ENCODE measurements at places on chromosomes 11 and 22. TPM values are rescaled to one million over a fixed set of nuclear protein-coding genes. Genes with fewer than 3 reads are reported as not detected.

Gene PKDREJ
- total RNA-seq = not detected

Gene CHID1
- total RNA-seq = 28.8 TPM

Gene IFITM1
- 363 TPM for total RNA-seq

Gene CEND1
- not detected for total RNA-seq

Gene SESN3
- 48.7 TPM for total RNA-seq

Gene TEF
- 4.8 TPM for total RNA-seq

Gene GSTP1
- 67.8 TPM for total RNA-seq

Gene MYOD1
- total RNA-seq = not detected

Gene FZD4
- 0.02 TPM for total RNA-seq

Gene C11orf86
- total RNA-seq = not detected

Gene TOM1
- 166 TPM for total RNA-seq

DNA sequence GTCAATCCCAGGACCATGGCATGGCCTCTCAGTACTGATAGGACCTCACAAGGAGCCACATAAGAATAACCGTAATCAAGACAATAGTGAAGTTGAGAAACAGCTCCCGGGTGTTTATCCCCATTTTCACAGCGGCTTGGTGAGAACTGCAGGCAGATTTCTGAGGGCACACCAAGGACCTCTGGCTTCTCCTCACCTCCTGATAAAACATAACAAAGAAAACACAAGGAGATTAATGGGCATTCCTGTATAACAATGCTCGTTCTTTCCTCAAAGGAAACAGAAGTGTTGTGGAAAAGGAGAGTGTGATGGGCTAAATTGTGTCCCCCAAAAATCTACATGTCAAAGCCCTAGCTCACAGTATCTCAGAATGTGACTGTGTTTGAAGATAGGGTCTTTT lies 4.0 kb downstream of the SLN start:
- DNase-seq = no peak

DNA sequence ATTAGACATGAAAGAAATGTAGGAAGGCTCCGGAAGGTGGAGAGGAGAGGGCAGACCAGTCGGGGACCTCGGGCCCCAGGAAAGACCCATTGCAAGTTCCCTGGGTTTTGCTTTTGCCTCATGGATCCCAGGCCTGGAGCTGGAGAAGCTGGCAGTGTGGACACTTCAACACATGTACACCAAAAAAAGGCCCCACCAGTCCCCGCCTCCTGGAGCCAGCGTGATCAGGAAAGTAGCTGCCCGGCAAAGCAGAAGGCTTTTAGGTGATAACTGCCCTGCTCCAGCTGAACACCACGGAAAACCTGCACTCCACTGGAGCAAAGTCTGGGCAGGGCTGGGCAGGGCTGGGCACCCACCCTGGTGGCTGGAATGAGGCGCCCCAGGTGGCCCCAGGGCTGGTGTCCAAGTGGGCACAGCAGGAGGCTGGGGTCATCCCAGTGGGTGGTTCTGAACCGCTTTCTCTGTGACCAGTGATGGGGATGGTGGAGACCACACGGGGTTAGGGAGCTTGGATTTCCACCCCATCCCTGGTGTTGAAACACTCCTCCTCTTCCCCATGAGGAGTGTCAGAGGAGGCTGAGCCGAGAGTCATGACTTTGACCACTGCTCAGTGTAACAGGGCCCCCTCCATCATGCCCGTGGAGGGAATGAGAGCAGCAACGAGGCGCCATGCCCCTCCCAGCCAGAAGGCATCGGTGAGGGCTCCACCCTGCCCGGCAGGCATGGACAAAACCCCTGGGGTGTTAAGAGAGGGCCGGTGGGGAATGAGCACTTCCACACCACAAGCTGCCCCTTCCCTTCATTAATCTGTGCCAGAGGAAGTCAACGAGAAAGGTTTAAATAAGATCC lies 16.9 kb upstream of the MUC5AC start:
- DNase-seq = no peak

DNA sequence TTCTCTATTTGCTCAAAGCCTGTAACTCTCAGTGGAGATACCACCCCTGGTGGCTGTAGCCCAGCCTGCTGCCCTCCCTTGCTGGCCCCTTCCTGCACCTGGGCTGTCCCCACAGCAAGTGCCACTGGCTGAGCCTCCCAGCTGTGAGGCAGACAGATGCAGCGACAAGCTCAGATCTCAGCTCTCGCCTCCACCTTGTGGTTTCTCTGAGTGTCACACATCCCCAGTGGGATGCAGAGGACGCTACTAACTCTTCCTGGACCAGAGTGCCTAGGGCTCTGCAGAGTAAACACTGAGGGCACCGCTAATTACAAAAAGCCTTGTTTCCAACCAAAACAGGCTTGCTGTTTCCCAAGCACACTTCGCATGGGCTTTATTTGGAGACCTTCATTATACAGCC lies 8.9 kb downstream of the YPEL1 start:
- no peak for DNase-seq

DNA sequence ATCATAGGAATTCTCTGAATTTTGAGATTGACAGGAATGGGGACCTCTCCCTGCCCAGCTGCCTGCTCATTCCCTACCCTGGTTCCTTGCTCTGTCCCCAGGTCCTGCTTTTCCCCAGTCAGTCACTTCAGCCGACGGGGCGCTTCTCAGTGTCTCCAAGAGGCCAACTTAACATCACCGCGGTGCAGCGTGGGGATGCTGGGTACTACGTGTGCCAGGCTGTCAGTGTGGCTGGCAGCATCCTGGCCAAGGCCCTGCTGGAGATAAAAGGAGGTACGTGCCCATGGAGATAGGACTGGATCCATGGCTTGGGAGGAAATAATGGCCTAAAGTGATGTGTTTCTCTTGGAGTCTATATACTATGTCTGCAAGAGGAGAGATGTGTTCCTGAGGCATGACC lies 7.0 kb downstream of the ROBO3 start:
- no peak for DNase-seq

DNA sequence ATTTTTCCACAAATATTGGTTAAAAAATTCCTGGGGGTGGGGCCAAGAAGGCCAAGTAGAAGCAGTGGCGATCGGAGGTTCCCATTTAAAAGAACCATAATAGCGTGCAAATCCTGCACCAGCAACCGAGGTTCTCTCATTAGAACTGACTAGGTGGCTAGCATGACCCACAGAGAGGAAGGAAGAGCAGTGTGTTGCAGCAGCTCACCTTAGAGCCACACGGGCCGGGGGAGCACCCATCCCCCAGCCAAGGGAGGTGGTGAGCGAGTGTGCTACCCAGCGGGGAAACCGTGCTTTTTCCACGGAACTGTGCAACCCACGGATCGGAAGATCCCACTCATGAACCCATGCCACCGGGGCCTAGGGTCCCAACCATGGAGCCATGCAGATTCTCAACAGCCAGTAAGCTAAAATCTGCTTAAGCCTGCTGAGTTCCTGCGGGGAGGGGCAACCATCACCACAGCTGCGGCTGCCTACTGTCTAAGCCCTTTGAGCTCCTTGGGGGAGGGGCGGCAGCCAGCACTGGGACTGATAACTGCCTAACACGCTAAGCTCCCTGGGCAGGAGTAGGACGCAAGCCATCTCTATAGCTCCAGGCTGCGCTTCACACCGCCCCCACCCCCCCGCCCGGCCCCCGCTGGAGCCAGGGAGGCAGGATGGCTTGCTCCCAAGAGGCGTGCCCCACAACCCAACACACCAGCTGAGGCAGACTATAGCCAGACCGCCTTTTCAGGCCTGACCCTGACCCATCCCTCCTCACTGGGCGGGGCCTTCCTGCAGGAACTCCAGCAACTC lies 21.0 kb upstream of the HTATIP2 start:
- DNase-seq = no peak

DNA sequence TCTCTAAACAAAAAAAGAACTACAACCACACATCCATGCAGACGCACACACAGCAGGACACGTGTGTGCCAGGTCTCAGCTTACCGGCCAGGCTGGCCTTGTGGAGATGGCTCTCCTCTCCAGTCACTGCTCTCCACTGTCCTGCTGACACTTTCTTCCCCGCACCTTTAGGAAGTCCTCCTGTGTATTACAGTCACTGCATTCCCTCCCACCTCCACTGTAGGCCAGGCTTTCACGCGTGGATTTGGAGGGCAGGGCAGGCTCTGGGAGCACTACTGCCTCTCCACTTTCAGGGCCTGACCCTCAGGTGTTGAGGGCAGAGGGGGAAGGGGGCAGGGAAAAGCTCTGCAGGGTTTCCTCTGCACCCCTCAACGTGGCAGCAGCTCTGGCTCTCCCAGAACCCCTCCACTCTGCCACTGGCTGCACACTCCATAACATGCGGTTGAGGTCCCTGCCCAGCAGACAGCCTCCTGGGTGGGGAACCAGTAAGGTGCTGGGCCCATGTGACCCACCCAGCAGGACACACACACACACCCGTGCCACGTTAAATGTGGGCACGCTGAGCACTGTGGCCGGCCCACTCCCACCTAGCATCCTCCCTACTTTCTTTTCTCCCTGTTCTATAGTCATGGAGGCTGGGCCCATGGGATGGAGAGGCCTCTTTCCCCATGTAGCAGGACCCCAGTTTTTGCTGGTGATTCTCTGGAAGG lies 107.0 kb upstream of the PITPNB start:
- DNase-seq = no peak

- no peak for DNase-seq
Observed at GRCh38 chr11:83681031-83681781, 395.0 kb upstream of the CCDC90B start.

DNA sequence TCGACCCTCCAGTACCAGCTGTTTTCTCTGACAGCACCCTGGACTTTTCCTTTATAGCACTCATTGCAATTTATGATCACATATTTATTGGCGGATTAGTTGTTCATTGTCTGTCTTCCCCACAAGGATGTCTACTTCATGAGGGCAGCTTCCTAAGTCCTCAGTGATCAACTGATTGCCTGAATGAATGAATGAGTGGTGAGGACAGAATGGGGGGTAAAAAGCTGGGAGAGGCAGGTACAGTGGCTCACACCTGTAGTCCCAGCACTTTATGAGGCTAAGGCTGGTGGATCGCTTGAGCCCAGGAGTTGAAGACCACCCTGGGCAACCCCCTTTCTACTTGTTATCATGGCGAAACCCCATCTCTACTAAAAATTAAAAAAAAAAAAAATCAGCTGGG lies 11.1 kb upstream of the SOX10 start:
- DNase-seq = no peak

- DNase-seq = no peak
Observed at GRCh38 chr11:28900427-28900826, 792.2 kb downstream of the METTL15 start.

GRCh38 chr22:50015451-50016307 lies 3.1 kb upstream of the IL17REL start:
- DNase-seq = no peak

DNA sequence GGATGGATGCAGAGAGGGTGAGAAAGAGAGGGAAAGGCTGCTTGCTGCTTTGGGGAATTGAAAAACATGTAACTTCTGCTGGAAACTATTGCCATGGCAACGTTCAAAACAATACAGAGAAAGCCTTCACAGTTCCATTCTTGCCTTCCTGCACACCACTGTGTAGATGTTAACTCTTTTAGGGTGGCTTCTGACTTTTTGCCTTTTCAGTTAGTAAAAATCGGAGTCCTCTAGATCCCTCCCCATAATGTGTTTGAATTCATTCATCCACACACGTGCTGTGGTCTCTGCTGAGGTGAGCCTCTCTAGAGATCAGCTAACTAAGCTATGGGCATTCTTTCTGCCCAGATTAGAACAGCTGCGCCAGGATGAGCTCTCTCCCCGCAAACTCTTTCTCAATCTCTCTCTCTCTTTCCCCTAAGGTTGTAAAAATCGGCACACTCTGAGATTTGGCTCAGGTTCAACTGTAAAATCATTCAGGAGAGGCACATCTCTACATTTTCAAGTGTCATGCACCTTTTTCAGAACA lies 1178.3 kb downstream of the LRRC4C start:
- no peak for DNase-seq

GRCh38 chr11:96483374-96483955 lies 93.7 kb downstream of the JRKL start:
- no peak for DNase-seq

DNA sequence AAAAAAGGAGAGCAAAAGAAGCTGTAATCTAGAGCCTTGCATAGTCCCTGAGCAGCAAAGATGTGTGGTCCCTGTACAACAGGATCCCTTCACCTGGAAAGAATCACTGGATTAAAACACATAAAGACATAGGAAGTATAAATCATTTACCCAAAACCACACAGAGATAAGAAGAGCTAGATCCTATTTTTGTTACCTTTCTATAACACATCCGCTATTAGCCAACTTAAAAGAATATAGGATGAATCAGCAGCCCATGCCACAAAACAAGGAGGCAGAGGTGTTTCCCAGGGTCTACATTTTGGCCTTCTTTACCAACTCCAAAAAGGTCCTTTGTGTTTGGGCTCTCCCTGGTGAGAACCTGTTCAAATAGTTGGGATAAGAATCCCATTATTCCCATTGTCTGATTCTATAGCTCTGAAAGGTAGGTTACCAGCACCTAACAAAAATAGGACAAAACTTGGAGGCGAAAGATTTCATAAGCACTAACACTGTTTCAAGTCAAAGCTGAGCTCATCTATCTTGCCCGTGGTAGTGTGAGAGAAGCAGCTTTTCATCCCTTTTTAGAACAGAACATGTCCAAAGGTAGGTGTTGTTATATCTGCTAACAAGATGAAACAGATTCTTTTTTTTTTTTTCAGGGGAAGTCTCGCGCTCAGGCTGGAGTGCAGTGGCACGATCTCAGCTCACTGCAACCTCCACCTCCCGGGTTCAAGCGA lies 26.8 kb downstream of the PAK1 start:
- no peak for DNase-seq

- no peak for DNase-seq
Observed at GRCh38 chr11:70126494-70126893, 48.4 kb downstream of the ANO1 start.

GRCh38 chr11:21768388-21768787 lies 424.5 kb upstream of the ANO5 start:
- no peak for DNase-seq

DNA sequence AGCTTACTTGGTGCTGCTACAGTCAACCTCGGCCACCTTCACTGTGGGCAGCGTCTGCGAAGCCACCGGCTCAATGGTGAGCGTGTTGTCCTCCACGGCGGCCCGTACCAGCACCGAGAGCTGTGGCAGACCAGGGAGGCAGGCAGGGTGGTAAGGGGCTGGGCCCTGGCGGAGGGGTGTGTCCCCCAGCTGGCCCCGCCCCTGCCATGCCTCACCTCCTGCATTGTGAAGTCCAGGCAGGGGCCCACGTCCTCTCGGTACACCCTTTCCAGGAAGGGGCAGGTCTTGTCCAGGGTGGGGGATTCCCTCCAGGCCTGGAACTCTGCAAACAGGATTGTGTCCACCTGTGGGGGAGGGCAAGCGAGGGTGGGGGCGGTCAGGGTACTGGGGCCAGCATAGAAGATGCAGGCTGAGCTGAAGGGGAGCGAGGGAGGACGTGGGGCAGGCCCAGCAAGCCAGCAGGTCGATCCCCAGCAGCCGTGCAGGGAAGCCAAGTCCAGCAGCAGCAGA lies 12.8 kb downstream of the RAB3IL1 start:
- no peak for DNase-seq

- no peak for DNase-seq
Observed at GRCh38 chr11:39745401-39745800, 1714.1 kb downstream of the LRRC4C start.

Measured in T-helper 17 cell (primary cell).